HTR-8/SVneo (cell line): ENCODE measurements at places on chromosomes 1 and 21.

- no peak for DNase-seq
These were observed 321.3 kb upstream of the USP24 start for GRCh38 chr1:55536545-55536865.

DNA sequence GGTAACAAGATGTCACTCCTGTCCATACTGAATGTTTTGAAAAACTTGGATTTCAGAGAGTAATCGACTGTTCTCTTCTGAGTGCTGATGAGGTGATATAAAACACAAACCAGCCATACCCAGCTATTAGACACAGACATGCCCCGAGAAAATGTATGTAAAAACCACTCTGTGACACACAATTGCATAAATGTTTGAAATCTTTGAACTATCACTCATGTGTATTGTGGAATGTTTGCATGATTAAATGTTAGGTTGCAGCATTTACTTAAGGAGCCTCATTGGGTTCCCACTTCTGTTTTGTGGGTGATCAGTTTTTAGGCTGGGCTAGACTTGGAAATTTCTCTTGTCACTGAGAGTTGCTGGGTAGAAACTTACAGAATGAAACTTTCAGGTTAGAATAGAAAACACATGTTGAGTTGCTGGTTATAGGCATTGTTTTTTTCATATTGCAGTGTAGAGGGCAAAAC is 270.4 kb upstream of the B3GALT2 start:
- DNase-seq = no peak

DNA sequence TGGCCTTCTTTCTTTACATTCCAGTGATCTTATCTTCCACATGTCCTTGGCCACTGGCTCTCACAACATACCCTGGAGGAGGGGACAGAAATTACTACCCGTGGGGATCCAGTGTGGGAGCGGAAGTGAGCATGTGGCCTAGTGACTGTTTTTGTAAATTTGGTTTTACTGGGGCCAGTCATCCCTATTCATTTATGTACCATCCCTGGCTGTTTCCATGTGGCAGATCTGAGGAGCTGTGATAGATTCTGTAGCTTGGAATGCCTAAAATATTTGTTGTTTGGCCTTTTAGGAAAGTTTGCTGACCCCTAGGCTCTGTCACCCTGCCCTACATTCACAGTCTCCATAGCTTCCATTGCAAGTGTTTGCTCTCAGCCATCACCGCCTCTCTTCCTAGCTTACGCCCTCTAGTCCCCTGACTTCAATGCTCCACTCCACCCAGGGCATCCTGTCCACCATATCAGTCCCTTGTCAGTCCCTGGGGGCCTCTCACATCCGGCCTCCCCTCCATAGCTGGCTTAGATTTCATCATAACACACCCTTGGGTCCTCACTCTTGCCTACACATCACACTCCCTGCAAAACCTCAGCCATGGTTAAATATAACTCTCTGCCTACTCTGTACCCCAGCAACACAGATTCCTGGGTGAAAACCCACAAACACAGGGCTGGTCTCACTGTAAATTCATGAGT is 25.8 kb downstream of the DHCR24 start:
- DNase-seq = no peak

GRCh38 chr1:36083635-36084496 is at the start of gene TEKT2:
Gene TEKT2 (plus strand): TSS chr1:36084094. CDS start chr1:36084922, 828 bp downstream.
- no peak for DNase-seq

DNA sequence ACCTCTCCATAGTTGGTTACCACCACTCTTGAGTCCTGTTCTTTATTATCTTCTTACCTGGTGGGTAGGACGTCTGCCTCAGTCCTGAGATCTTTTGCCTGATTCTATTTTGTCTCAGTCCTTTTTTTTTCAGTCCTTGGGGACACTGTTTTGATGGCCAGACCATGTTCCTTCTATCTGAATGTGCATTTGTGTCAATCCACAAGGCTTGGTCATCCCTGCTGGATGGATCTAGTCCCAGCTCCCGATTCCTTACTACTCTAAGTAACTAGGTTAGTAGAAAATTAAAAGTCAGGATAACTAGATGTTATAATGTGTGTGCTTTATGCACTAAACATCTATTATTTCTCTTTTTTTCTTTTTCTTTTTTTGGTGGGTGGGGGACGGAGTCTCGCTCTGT is 28.1 kb upstream of the AK4 start:
- DNase-seq = no peak
